Epithelial cell of proximal tubule (primary cell): ENCODE measurements at places on chromosomes 2 and 18.

DNA sequence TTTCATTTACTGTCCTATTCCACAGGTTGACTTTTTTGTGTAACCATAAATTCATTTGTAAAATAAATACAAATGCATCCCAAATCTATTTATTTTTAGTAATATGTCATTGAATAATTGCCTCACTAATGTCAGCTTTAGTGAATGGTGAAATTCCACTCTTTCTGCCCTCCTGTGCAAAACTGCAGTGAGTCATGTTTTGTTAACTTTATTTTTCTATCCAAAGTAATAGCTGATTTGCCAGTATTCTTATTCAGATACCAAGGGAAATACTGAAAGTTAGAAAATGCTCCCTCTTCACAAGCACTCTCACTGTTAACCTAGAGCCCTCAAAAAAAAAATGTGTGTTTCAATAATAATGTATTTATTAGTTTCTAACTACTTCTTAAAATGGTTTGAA lies 322.8 kb downstream of the RIT2 start:
- no peak for DNase-seq

GRCh38 chr2:147607379-147607778 lies 237.4 kb upstream of the ACVR2A start:
- no peak for DNase-seq

- no peak for DNase-seq
These were observed 47.5 kb upstream of the PTMA start for GRCh38 chr2:231660860-231661259.

DNA sequence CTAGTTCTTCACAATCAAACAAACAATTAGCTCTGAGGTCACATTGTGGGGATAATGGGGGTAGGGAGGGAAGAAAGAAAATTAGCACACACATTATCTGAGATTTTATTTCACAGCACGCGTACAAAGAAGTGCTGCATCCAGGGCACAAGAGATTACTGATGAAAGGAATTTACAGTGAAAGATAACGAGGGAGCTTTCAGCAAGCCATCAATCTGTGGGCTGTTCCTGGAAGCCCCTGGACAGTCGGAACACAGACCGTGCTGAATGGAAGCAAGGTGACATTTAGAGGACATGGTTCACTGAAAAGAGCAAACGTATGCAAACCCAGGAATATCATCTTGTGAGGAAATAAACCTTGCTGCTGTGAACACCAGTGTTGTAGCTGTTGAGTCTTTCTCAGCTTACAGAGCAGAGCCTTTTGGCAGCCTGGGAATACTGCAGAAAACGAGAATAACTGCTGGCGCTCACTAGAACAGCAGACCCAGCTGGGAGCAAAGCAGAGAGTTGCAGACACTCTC lies 63.2 kb downstream of the SCG2 start:
- DNase-seq, result no peak
